ENCODE measurements at places on chromosomes 3 and 15.

GRCh38 chr15:80440024-80440423, 35.8 kb downstream of the ARNT2 start:
- no peak for DNase-seq

GRCh38 chr15:42077689-42078088, 16.7 kb downstream of the PLA2G4D start:
- no peak for DNase-seq

DNA sequence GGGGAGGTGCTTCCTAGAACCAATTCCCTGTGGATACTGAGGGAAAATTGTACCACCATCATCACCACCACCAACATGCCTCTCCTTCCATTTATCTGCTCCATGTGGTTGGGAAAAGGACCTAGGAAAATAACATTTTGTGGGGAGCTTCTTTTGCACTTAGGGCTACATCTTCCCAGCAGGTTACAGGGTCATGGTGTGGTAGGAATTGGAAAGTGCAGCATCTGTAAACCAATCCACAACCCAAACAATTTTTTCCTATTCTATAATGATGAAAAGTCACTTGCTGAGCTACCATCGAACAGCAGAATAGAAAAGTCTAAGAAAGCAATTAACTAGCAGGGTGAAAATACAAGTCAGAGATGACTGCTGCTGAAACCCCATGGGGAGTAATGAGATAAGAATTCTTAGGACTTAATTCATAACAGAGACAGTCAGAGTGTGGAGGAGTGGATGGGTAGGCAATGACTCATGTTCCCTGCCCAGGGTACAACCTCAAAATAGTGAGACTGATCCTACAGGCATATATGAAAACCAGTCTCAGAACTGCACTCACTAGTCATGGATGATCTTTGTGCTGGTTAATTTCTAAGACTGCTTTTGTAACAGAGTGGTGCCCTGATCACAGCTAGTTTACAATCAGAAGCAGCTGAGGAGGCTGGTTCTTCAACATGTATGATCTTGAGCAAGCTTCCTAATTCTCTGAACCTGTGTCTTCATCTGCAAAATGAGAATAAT, 38.1 kb upstream of the LEKR1 start:
- no peak for DNase-seq

DNA sequence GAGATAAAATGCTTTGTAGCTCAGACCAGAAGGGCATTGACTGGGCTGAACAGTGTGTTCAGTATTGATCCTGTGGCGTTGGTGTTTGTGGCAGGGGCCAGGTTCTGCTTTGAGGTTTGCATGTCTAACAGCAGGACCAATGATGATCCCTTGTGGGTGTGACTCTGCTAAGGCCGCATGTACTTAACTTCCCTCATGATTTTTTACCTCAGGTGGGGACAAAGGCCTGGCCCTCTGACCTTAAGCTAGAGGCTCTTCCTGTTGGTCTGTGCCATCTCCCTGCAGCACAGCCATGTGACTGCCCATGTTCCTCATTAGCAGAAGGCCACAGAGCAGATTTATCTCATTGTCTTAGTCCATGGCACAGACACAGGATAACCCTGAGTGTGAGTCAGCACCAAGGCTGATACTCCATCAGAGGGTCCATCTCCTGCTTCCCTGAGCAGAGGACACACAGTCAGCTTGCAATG, 34.3 kb upstream of the BSN start:
- no peak for DNase-seq

- no peak for DNase-seq
Observed at GRCh38 chr3:112778353-112778948, 68.2 kb downstream of the CD200R1L start.

DNA sequence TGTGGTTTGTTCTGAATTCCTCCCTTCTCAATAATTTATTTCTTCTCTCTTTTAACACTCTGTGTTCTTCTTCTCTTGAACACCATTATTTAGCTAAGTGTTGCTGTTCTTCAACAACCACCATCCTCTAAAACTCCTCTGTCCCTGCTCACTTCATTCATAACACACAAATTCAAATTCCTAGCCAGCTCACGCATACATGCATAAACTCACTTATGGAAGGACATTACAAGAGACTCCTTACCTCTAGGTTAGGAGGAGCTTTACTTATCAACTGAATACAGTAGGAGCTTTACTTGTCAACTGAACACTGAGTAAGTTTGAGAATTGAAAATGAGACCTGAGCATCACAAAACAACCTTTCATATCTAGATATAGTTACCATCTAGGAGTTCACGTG, 23.6 kb downstream of the MME start:
- DNase-seq, result no peak

DNA sequence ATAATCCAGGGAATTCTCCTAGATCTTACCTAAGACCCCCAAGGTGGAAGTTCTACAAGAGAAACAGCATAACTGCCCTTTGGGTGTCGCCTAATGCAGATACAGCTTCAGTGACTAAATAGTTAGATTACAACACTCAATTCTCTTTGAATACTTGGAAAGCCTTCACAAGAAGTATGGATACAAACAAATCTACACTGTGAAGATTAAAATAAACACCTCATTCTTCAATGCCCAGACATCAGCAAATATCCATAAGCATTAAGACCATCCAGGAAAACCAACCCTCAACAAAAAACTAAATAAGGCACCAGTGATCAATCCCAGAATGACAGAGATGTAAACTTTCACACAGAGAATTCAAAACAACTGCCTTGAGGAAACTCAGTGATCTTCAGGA, 963.2 kb downstream of the PLOD2 start:
- no peak for DNase-seq

GRCh38 chr15:94056314-94056713, 175.0 kb upstream of the MCTP2 start:
- DNase-seq, result no peak

DNA sequence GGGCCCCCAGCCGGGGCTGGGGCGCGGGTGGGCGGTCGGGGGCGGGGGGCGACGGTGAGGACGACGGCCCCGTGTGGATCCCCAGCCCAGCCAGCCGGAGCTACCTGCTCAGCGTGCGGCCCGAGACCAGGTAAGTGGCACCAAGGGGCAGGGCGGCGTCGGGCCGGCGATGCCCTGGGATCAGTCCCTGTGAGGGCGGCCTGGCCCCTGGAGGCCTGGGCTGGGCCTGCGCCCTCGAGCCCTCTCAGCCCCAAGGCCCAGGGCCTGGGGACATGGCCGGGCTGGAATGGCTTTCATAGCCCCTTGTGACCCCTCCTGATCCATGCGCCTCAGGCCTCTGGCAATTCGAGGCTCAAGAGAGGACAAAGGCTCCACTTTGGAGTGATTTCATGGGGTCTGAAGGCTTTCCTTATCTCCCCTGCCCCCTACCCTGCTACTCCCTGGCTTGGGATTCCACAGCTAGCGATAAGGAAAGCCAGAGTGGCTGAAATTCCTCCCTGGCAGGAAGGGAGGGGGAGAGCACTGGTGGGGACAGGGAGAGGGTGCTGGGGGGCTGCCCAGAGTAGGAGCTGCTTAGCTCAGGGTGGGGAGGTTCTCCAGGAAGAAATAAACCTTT, 418 bp downstream of the ALPK3 start:
- no peak for DNase-seq

- DNase-seq, result no peak
Observed at GRCh38 chr15:101131489-101132389, 120.1 kb downstream of the CHSY1 start.

DNA sequence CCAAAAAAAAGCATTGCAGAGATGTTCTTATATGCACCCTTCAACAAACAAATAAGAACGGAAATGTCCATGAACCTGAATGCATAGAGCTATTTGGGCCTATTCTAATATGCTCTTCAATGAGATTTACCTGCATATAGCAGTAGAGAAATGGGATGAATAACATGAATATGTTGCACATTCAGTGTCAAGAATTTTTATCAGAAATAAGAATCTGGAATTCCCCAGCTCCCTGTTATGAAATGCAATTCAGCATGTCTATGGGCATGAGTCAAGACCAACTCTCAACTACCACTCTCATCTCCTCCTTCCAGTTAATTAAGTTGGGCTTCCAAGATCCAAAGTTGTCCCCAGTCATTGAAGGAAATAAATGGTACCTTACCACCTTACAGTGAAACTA, 133.7 kb upstream of the ALCAM start:
- no peak for DNase-seq

DNA sequence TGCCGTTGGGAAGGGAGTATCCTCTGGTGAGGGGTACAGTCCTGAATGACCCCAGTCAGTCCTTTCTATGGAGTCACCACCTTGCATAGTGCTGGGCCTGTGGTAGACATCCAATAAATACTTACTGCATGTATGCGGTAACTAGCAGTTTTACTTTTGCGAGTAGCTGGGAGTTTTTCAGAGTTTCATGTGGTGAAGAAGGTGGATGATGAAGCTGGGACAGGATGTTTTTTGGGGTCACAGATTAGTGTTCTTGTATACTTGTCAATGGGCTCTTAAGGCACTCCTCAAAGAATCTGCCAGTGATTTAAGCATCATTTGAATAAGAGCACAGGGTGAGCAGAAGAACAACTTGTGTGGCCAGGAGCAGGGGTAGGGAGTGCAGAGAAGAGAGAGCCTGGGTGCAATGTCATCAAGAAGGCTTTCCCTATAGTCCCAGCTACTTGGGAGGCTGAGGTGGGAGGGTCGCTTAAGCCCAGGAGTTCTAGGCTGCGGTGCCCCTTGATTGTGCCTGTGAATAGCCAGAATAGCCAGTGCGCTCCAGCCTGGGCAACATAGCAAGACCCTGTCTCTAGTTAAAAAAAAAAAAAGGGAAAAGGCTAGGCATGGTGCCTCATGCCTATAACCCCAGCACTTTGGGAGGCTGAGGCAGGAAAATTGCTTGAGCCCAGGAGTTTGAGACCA, 22.1 kb downstream of the PPCDC start:
- DNase-seq, result no peak

DNA sequence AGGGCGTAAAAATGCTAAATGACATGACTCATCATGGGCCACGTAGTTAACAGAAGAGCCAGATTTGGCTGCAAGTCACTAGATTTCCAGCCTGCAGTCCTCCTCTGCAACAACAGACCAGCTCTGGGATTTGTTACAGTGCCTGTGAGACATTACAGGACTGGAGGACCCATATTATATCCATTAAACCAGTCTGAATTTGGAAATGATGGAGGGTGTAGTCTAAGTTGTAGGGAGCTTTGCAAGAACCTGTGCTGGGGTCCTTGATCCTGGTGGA, 10.8 kb downstream of the ZNF774 start:
- DNase-seq, result no peak

DNA sequence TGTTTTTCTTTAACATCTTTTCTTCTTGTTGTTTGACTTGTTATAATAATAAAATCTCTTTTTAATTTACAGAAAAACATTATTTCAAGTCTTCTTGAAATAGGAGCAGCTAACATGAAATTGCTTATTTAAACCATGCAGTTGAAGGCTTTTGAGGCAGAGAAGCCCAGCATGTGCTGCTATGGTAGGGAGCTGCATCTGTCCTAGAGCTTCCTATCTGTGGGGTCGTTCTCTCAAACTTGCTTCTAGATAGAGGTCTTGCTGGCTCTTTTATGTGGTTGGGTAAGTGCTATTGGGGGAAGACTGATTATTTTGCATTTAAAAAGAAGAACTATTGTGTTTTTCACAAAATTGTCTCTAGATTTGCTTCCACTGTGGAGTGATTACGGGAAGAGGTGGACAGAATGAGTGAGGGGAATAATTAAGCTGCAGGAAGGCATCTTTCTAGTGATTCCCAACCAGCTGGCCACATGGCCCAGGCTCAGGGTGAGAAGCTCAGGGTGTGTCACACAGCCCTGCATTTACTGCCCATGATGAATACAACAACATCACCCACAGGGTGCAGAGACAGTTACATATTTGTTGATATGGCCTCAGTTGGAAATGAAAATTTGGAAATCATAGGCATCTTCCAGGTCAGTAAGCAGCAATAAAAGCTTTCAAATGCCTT, 98.7 kb downstream of the CHST2 start:
- no peak for DNase-seq

DNA sequence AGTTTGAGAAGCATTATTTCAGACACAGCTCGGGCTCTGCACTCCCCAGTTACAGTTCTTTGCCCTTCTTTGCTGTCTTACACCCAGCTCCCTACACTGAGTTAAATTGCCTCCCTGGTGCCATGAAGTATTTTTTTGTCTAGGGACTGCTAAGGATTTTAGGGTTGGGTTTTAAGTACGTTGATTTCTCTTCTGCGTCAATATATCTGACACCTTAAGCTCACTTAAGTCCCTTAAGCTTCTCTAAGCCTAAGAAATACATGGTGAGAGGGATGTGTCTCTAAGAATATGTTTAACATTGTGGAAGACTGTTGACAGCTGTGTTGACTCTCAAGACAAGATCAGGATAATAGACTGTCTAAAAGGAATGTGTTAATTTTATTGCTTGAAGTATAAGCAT, 400.5 kb downstream of the PTPRG start:
- no peak for DNase-seq

DNA sequence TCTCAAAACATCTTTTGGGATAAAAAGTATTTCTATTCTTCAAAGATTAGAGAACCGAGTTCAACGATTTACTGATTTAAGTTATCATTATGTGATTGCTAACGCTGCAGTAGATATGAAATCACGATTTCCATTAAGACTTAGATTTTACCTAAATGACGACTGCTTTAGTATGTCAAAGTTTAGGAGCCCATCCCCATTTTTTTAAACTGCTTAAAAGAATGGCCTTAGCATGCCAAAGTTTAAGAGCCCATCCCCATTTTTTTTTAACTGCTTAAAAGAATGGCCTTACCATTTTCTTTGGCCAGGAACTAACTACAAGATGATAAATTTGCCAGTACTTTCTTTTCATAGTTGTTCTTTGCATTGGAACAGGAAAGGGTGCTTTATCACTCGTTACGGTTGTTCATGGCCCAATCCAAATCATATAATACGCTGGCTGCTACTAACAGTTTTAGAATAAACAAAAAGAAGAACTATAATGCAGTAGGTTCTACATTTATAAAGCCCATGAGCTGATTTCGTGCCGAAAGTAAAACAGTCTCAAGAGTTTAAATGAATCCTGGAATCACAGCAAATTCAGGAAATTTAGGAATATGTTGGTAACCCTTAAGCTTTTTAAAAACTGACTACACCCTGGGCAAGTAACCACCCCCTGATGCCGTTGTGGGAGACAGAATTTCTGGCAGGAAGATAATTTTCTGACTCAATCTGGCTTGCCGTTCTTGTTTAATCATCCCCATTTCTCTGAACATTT, 869 bp upstream of the TSC22D2 start:
- no peak for DNase-seq

DNA sequence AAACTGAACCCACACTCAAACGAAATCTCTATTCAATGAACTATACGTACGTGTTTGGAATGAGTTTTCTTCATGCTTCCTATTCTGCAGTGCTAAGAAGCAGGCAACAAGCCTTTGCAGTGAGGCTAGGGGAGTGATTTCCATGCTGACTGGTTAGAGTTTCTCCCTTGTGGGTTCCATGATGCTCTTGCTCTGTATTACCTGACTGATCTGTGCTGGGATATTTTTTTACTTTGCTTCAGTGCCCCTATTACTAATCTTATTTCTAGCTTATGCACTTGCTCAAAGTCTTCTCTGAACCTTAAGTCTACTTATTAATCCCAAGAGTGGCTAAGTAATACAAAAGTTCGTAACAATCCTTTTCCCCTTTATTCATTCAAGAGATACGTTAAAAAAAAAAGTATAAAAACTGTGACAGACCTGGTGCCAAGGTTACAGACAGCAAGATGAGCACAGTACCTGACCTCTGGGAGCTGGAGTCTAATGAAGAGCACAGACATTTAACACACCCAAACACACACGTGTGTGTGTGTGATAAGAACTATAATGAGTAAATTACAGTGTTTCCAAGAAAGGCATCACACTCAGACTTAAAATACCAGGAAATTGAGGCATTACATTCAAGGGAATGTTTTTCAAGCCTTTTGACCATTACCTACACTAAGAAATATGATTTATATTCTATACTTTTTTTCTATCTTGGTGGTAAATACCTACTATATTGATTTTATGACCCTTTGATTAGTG, 50.5 kb upstream of the FBN1 start:
- no peak for DNase-seq
